ENCODE measurements at places on chromosomes 5 and 9.
A peak's percentile ranks its signal among the peaks of the same experiment; 100 is the strongest.

DNA sequence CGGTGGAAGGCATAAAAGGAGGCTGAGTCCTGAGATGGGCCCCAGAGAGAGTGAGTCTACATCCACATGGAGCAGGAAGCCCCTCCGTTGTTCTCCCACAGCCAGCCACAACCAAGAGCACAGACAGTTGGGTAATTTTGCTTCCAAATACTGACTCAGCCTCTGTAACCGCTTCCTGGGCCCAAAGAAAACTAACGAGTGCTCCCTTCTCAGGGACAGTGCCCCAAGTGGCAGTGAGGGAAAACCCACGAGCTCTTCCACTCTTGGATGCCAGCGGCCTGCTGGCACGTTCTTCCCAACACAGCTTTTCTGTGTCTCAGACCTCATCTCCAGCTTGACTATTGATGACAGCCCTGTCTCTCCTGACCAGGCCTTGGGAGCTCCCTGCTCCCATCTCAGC, 207.6 kb downstream of the FSTL4 start:
- no peak for ATAC-seq

GRCh38 chr5:157918811-157919742, 60.1 kb upstream of the CLINT1 start:
- ATAC-seq: no peak

- peak; percentile 54 for ATAC-seq
These were observed 20.5 kb downstream of the ABCA1 start for GRCh38 chr9:104907278-104907951.

- no peak for ATAC-seq
These were observed 20.8 kb downstream of the PTCH1 start for GRCh38 chr9:95495961-95496360.

- no peak for ATAC-seq
These were observed 376.4 kb downstream of the ARRDC3 start for GRCh38 chr5:91006713-91007112.

All from gastroesophageal sphincter (tissue), 4 donors.